Activated CD4-positive, alpha-beta T cell treated with anti-CD3 and anti-CD28 coated beads, Interleukin-2, amount 50 U/mL, for 4 hours (primary cell): ENCODE measurements at places on chromosomes 4 and X.

DNA sequence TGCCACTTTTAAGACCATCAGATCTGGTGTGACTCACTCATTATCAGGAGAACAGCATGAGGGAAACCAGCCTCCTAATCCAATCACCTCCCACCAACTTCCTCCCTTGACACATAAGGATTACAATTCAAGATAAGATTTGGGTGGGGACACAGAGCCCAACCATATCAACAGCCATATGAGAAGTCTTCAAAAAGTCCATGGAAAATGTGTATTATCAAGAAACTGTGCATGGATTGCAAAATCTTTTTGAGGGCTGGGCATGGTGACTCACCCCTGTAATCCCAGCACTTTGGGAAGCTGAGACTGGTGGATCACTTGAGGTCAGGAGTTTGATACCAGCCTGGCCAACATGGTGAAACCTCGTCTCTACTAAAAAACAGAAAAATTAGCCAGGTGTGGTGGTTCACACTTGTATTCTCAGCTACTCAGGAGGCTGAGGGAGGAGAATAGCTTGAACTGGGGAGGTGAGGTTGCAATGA is 17.8 kb upstream of the RPL39 start:
- DNase-seq: no peak

DNA sequence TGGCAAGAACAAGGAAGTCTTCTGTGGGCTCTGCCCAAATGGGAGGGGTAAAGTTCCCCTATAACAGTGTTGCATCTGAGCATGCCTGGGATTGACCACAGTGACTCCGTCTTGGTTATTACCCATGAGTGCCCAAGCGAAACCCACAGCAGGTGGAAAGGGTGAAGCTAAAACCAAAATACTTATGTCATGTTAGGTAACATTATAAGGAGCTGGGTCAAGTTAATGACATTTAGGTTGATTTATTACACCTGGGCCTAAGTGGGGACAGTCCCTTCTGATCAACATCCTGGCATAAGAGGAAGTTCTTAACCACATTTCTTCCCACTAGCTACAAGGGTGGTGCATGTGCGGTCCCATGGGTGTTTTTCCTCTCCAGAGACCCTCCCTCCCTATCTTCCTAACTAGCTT is 1.3 kb upstream of the ZNF732 start:
- DNase-seq: no peak

DNA sequence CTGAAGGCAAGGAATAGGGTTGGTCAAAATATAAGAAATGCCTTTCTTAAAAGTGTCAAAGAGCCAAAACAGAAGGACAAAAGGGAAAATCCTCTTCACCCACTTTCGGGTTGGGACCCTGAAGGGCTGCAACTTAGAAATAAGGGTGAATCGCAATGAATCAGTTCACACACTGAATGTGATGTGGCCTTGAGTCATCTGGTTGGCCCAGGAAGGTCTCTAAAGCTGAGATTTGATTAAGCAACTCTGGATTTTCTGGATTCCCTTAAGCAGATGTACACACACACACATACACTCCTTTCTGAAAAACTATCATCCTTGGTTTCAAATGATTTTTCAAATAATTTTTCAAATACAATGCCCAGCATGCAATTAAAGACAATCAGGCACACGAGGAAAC is 13.1 kb downstream of the TAB3 start:
- no peak for DNase-seq

- DNase-seq: peak; percentile 48
These were observed 9.9 kb downstream of the ZNF157 start for GRCh38 chrX:47380268-47380667.

GRCh38 chr4:167232805-167233684 is 1.2 kb downstream of the SPOCK3 start:
- DNase-seq: no peak

- DNase-seq: no peak
These were observed 18.8 kb upstream of the STX18 start for GRCh38 chr4:4560642-4561041.

DNA sequence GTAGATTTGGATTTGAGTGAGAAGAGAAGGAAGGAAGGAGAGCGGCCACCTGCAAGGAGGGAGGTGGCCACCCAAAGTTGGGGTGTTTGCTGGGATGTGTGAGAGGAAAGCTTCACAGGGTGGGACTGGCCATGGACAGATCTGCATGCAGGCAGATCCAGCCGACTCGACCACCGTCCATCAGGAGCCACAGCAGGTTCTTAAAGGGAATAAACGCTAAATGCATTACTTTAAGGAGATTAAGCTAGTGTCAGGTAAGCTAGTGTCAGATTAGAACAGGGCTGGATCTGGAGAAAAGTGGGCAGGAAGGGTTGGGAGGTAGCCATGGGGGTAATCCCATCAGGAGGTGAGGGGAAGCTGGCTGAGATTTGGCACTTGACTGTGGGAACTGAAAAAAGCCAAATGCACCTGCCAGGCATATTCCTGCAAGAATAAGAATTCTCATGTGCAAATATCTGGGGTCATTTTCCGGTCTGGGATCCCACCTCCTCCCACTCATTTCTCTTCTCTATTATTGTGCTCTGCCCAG is 79.6 kb downstream of the MGST2 start:
- DNase-seq: no peak

- DNase-seq: no peak
These were observed 140.4 kb downstream of the SLC10A7 start for GRCh38 chr4:146381263-146381872.

- DNase-seq: no peak
These were observed 999.5 kb upstream of the INTU start for GRCh38 chr4:126633306-126633705.

DNA sequence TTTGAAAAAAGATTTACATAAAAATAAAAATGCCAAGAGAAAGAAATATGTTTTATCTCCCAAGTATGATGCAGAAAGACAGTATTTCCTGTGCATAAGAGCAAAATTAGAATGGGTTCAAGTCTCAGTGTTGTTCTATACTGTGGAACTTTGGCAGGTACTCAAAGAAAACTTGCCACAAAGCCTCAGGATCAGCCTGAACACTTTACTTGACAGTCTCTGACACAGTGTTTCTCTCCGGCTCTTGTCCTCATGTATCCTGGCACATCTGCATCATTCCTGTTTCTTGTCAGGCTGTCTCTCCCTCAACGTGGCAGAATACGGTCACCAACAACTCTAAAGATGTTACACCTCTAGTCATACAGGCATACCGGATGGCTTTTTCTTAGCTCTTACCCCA is 273.7 kb downstream of the ARHGAP24 start:
- DNase-seq: no peak

- DNase-seq: no peak
These were observed 12.1 kb upstream of the CC2D2A start for GRCh38 chr4:15457406-15458201.

GRCh38 chr4:153573221-153573620 is 107.1 kb downstream of the TMEM131L start:
- no peak for DNase-seq

DNA sequence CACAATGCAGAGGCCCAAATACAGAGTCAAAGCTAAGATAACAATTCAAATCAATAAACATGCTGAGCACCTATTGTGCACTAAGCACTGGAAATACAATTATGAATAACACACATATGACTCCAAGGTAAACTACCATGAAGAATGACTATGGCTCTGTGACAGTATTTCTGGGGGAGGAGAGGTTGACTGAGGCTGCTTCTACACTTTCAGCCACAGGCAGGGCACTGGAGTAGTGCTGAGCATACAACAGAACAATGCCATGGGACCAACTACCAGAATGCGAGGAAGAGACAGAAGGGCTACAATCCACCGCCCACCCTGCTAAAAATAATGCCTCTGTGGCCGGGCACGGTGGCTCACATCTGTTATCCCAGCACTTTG is 13.7 kb downstream of the TEC start:
- no peak for DNase-seq

- DNase-seq: no peak
These were observed 153.4 kb upstream of the QRFPR start for GRCh38 chr4:121534187-121534586.

- DNase-seq: no peak
These were observed 187.3 kb upstream of the CXCL13 start for GRCh38 chr4:77418333-77418732.

- DNase-seq: no peak
These were observed 516.7 kb upstream of the SLIT2 start for GRCh38 chr4:19735012-19735411.

GRCh38 chrX:45850775-45851433 is 650.2 kb upstream of the DIPK2B start:
- DNase-seq: peak; percentile 9

- no peak for DNase-seq
These were observed 258.8 kb upstream of the GNPDA2 start for GRCh38 chr4:44985152-44985551.

- no peak for DNase-seq
These were observed 2.8 kb downstream of the VEGFC start for GRCh38 chr4:176789955-176790354.

- no peak for DNase-seq
These were observed 4.6 kb upstream of the CDKL2 start for GRCh38 chr4:75634951-75635350.

- no peak for DNase-seq
These were observed 114.8 kb downstream of the FANCB start for GRCh38 chrX:14758029-14758491.

GRCh38 chrX:68461576-68461975 is 28.3 kb upstream of the OPHN1 start:
- DNase-seq: no peak

DNA sequence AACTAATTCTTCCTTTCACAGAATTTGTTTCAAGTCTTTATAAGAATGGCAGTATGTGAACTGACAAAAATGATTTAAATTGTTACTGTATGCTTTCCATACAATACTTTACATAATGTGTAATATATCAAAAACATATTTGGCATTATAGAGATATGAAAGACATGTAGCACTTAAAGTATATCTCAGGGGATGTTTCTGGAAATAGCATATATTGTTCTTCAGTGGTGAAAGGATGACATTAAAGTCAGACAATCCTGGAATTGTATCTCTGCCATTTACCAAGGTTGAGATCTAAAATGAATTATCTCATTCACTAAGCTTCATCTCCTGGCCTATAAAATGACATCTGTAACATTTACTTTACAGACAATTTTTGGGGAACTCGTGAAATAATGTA is 358.4 kb upstream of the EPHA5 start:
- no peak for DNase-seq

GRCh38 chrX:155086961-155087735 is 15.8 kb downstream of the BRCC3 start:
- no peak for DNase-seq

- no peak for DNase-seq
These were observed 14.5 kb downstream of the LNX1 start for GRCh38 chr4:53576676-53577372.

DNA sequence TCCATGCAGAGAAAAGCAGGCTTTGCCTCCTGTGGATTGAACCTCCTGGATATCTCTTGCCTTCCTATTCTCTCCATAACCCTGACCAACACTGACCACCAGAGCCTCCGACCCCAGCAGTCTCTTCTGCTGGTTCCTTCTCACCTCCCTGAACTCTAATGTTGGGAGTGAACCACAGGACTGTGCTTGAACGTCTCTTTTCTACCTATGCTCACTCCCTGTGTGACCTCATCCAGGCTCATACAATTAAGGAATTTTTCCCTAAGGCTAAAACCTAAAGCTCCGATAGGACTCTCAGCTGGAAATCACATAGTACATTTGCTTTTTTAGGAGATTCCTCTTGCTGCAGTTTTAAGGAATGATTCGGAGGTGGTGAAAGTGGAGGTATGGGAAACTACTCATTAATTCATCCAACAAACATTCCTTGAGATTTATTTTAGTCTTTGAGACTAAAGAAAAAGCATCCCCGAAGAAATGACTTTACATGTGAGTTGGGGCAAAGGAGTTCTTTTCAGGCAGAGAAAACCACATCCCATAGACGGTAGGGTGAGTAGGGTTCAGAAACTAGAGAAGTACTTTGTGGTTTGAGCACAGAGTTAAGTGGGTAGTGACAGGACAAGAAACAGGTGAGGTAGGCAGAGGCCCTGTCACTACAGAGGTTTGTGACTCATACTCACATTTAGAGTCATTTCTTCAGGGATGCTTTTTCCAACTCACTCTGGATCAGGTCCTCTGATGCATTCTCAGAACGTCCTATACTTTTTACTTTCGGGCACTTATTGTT is 30.8 kb downstream of the NDNF start:
- no peak for DNase-seq

DNA sequence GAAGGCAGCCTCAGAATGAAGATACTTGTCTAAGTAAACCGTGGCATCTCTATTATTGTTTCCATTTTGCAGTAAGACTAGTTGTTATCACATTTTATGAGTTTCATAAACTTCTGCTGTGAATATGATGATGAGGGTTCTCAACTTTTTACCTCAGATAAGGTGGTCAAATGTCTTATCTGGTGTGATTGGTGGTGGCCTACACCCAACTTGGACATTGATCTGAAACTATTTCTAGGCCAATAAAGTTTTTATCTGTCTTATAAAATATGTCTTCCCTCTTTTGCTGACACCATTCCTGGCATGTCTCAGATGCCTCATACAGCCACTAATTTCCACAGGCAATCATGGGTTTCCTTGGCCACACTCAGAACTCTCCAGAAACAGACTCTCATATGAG is 480.3 kb upstream of the NR3C2 start:
- no peak for DNase-seq

DNA sequence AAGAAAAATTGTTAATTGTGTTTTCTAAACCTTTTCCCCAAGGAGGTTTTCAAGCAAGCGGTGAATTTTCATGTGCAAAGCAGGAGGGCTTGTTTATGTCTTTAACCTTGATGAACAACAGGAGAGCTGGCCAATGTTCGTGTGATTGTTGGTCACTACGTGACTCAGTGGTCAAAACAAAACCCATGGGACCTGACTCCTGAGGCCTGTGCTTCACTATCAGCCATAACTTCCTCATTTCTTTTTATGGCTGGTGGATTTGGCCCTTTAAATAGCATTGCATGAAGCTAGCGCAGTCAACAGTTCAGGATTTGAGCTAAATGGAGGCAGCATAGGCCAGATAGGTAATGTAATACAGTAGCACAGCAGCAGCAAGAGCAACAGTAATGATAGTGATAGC is 80.5 kb downstream of the MID1IP1 start:
- no peak for DNase-seq

DNA sequence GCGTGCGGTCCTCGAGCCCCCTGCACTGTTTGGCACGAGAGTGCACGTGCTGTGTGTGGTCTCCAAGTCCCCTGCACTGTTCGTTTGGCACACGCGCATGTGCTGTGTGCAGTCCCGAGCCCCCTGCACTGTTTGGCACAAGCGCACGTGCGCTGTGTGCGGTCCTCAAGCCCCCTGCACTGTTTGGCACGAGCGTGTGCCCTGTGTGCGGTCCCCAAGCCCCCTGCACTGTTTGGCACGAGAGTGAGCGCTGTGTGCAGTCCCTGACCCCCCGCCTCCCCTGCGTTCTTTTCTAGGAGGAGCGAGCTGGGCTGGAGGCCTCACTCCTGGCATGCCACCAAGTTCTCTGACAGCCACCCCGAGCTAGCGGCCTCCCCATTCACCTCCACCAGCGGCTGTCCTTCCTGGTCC is 76.5 kb upstream of the CLDN34 start:
- DNase-seq: no peak
